ENCODE measurements at places on chromosomes 13 and 19.

GRCh38 chr19:12703046-12703445, 6.6 kb upstream of the FBXW9 start:
- DNase-seq: peak; percentile 16

DNA sequence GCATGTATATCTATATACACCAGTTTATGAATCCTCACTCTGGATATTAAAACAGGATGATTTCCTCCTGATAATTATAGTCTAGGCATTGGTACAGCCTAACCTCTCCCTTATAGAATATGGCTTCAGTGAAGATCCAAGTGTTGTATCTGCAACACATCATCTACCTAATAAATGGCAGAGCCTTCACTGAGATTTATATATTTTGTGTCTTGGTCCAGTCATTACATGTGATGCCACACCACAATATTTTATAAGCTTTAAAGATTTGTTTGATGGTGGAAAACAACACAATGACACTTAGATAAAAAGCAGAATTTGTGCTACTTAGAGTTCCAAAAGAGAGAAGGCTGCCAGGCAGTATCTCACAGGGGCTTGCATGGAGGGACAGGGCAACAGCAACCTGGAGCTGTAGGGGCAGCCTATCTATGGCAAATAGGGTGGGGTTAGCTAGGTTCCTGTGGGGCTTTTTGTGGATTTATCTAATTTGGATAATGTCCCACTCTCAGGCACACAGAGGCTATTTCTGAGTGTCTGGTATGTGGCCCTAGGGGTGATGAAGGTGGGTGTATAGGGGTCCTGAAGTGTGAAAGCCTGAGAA, 1736.7 kb upstream of the PRR20A start:
- no peak for DNase-seq

DNA sequence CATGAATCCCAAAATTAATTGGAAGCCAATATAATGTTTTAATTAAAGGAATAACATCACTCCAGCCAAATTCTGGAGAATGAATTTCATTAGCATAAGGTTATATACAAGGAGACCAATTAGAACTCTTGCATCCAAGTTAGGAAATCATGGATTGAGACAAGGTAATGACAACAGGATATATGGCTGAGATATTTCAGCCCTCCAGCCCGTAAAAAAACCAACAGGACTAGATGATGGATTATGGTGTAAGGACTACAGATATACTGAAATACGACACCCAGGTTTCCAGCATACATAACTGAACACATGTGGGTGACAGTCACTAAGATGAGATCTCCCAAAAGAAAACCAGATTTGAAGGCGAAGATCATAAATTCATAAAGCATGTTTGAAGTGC, 56.5 kb downstream of the TSC22D1 start:
- DNase-seq: no peak

DNA sequence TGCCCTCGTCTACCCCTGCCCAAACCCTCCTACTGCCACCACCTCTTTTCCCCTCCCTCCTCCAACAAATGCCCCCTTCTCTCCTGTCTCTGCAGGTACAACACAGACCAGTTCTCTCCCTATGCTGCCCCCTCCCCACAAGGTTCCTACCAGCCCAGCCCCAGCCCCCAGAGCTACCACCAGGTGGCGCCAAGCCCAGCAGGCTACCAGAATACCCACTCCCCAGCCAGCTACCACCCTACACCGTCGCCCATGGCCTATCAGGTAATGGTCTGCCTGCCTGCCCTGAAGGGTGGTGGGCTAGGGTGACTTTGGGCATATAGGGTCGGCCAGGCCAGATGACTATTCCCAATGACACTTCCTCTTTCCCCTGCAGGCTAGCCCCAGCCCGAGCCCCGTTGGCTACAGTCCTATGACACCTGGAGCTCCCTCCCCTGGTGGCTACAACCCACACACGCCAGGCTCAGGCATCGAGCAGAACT, 6.5 kb upstream of the TIMM50 start:
- peak; percentile 67 for DNase-seq

DNA sequence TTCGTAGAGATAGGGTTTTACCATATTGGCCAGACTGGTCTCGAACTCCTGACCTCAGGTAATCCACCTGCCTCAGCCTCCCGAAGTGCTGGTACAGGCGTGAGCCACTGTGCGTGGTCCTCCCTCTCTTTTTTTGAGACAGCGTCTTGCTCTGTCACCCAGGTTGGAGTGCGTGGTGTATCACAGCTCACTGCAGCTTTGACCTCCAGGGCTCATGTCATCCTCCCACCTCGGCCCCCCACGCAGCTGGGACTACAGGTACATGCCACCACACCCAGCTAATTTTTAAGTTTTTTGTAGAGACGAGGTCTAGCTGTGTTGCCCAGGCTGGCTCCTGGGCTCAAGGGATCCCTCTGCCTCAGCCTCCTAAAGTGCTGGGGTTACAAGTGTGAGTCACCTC, 18.2 kb downstream of the ZSCAN18 start:
- no peak for DNase-seq

DNA sequence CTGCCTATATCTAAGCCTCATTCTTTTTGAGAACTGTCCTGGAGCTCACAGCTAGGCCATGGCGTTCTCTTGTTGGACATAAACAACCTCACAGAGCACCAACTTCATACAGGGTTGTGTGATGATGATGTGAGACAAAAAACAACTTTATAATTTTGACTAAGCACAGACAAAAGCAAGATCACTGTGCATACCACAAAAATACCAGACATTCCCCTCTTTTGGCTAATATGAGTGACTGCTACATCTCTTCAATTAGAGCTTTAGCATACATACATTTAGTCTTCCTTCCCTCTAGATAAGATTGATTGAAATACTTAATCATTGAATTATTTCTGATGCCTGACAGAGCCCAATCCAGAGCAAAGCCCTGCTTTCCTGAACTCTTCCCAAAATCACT, 8.3 kb downstream of the MAB21L1 start:
- no peak for DNase-seq

GRCh38 chr19:47768604-47769003, 9.9 kb upstream of the SELENOW start:
- DNase-seq: no peak

GRCh38 chr19:41566001-41566400, 10.0 kb upstream of the CEACAM21 start:
- no peak for DNase-seq

- DNase-seq: no peak
These were observed 27.5 kb upstream of the KATNAL1 start for GRCh38 chr13:30334663-30335386.

- no peak for DNase-seq
These were observed 72.1 kb downstream of the MIPEP start for GRCh38 chr13:23817136-23817535.

GRCh38 chr19:17510220-17510993, 1.0 kb upstream of the PGLS start:
- no peak for DNase-seq

GRCh38 chr19:38093587-38093986, 130.4 kb downstream of the DPF1 start:
- no peak for DNase-seq

DNA sequence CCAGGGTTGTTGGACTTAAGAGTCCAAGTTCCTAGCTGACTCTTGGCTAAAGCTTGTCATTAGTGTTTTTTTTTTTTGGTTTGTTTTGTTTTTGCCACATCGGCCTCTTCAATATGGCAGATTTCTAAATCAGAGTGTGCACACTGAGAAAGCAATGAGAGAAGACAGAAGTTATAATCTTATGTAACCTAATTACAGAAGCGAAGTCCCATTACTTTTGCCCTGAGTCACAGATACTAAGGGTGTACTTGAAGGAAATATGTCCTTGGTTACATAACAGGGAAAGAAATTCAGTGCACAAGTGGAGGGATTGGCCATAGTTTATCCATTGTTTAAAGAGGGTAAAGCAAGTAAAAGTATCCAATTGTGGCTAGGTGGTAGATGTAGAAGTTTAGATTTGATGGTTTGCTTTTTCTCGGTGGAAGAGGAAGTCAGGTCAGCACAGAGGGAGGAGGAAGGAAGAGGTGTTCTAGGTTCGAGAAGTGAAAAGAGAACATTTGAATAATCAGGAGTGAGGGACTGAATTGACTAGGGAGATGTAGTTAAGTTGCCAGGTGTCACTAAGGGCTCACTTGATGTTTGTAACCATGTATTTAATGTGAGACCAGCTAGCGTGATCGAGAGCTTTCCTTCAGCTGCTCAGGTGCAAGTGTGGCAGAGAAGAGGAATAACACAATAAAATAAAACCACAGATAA, 12.2 kb downstream of the GTF2F2 start:
- no peak for DNase-seq
